ENCODE measurements at places on chromosomes 11 and 22. TPM values are rescaled to one million over a fixed set of nuclear protein-coding genes. Genes with fewer than 3 reads are reported as not detected.

- no peak for DNase-seq
Measured at GRCh38 chr11:86355256-86355655, 19.4 kb upstream of the CCDC81 start.

Gene DENND5A
- polyA plus RNA-seq = 59.3 TPM

Gene JRKL
- 10.6 TPM for polyA plus RNA-seq

GRCh38 chr11:72413914-72414628 is 20.3 kb downstream of the CLPB start:
- DNase-seq = no peak

- DNase-seq = no peak
Measured at GRCh38 chr11:19060629-19061028, at the start of gene MRGPRX2. TSS of gene MRGPRX2 (minus strand) at chr11:19060717. CDS start at chr11:19056402, 4,315 bp downstream.

Gene OR51I1
- not detected for polyA plus RNA-seq

GRCh38 chr22:40330615-40331014 is 15.7 kb upstream of the ADSL start:
- no peak for DNase-seq

DNA sequence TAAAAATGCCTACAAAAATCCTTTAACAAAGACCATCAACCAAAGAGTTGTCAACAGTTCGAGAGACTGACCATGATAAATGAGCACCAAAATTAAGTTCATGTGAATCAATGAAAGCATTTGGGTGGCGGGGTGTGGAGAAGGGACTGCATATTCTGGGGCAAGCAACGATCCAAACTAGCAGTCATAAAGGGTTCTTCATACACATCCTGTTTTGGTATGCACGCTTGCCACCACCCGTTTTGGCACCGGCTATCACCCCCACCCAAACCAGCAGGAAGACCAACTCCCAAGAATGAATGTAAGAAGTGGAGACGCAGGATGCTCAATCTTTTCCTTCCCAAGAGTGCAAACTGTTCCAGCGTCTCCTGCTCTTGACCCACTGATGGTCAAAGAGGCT is 80.8 kb downstream of the SGSM3 start:
- DNase-seq = no peak

GRCh38 chr11:46658259-46658658 is 40.9 kb downstream of the ATG13 start:
- no peak for DNase-seq

GRCh38 chr11:76791861-76792260 is 8.7 kb downstream of the TSKU start:
- no peak for DNase-seq

Gene CARD10
- polyA plus RNA-seq = 10.8 TPM

- no peak for DNase-seq
Measured at GRCh38 chr22:17120711-17121232, 388 bp downstream of the TMEM121B start.

DNA sequence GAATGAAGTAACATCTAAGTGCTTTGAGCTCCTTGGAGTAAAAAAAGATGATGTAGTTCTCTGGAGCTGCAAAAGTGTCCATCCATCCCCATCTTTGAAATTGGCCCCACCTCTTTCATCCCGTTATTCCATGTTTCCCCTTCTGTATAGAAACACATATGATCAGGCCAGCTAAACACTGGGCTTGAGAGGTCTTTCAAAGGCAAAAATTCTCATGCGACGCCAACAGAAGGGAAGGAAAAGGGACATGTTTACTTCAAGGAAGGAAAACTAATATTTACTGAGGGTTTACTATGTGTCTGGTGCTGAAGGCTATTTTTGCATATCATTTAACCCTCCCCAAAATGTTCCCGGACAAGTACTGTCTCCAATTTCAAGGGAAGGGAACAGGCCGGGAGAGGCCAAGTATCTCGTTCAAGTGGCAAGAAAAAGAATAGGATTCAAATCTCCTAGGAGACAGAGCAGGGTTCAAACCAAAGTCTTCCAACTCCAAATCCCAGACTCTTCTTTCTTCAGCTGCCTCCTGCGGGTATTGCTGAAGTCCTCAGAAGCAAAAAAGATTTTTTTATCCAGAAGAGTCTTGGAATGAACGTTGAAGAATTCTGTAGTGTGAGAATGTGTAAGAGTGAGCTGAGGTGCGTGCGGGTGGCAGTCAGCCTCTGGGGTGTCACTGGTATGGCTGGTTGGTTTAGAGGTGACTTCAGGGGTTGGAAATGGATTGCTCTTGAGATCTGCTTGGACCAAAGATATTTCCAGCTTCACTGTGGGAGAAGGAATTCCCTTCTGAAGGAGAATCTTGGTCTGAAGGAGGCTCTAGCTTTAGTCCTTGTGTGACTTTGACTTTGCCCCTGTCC is 10.1 kb downstream of the TECTA start:
- no peak for DNase-seq

DNA sequence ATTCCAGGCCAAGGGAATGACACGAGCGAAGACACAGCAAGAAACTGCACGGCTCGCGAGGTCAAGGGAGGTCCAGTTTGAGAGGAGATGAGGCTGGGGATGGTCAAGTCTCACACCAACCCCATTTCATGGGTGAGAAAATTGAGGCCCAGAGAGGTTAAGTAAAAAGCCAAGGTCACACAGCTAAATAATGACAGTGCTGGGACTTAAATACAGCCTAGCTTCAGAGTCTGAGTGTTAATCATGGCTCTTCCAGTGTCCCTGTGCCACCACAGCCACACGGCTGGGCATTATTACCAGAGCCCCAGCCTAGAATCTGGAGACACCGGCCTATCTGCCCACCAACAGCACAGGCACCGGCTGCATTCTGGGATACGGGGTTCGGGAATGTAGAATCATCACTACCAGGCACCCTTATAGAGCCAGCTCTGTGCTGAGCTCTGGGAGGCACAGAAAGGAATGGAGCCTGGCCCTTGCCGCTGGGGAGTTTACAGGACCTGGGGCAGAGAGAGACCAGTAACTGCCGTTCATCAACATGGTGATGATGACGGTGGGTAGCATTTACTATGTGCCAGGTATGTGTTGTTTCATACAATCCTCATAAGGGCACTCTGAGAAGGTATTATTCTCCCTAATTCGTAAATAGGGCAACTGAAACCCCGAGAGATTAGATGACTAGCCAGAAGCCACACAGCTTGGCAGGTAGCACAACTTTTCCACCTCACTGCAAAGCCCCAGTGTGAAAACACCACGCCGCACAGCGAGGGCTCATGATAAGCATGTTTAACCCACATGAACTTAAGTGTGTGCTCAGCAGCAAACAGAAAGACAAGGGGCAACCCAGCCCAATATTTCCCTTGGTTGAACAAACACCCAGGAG is 51.8 kb downstream of the CD6 start:
- DNase-seq = no peak
